ENCODE measurements at places on chromosomes 6 and 20.

DNA sequence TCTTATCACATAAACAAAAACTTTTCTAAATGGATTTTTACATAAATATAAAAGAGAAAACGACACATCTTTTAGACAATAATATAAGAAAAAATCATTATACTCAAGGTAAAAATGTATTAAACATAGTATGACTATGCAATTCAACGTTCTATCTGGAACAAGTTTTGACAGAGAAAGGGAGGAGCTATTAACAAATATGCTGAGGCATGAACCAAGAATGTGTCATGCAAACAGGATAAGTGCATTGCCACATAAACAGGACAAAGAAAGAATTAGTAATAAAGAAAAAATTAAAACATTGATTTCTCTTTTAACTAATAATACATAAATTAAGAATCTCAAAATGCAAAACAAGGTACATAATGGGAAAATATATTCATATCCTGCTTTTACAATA, 1353.4 kb upstream of the GJE1 start:
- no peak for DNase-seq

DNA sequence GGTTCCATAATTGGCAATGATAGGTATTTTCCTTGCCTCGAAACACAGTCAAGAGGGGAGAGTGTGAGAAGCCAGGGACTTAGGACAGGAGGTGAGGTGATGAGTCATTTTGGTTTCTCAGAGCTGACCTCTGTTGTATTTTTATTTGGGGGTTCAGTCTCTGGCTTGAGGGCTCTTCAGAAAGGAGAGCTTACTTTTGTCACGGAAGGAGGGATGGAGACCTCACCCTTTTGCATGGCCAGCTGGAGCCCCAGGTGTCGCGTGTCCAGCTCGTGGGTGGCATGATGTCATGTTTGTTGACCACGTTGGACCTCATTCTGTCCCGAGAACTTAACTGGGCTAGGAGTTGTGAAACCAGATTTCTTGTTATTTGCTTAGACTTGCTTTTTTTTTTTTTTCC, 293.9 kb downstream of the QKI start:
- DNase-seq: no peak

DNA sequence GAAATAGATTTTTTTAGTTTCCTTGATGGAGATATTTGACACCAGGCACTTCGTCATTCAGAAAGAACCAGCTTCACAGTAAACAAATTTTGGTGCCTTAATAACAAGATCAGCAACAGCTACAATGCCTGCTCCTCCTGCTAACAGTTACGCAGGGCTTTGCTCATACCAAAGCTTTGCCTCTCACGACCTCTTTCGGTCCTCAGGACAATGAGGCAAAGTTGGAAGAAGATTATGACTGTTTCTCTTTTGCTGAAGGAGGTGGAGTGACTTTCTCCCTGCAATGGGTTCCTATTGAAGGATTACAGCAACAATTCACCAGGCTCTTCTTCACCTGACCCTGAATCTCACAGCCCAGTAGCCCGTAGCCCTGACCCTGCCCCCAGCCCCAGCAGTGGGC, 440.1 kb downstream of the PREX1 start:
- no peak for DNase-seq

- DNase-seq: peak; percentile 67
Observed at GRCh38 chr6:31651602-31652191, 764 bp downstream of the BAG6 start.

DNA sequence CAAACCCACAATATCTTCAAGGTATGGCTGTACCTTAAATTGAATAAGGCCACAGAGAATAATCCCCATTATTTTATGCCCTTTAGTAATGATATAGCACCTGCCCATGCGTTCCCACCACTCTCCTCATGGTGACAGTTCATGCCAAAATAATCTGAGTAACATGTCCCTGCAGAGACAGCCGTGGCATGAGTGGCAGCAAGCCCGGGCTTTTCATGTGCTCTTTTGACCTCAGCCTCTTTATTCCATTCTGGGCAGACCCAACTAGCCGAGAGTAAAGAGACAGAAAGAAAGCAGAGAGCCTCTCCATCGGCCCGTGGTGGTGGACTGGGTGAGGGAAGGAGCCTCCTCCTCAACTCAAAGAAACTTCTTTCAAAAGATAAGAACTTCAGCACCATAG, 19.9 kb upstream of the POPDC3 start:
- DNase-seq: no peak

DNA sequence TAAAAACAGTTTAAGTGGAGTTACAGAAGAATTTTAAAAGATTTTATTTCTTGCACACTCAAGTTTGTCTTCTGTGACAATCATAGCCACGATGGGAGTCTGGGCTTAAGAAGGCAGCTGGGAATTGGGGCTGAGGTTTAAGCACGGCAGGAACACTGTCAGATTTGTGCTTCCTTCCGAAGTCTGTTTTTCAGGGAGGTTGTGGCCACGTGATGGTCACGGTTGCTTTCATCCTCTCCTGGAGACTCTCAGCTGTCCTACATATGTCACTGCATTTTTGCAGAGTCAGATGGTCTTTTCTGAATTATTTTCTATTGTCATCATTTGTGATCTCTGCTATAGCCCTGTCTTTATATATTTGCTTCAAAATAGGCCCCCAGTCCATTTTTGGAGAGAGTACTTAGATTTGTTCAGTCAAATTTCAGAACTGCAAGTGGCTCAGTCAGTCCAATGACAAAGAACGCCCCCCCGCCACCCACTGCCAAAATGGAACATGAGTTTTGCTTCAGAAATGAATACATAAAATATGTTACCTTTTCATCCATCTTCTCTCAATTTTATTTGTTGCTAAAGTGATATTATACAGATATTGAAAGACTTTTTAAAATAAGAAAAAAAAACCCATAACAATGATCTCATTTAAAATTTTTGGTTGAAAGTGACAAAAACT, 111.8 kb upstream of the ZFP64 start:
- no peak for DNase-seq

- DNase-seq: no peak
Observed at GRCh38 chr6:110334423-110335180, 23.5 kb downstream of the METTL24 start.

GRCh38 chr6:28474441-28475219, 31.3 kb upstream of the ZSCAN23 start:
- DNase-seq: no peak

DNA sequence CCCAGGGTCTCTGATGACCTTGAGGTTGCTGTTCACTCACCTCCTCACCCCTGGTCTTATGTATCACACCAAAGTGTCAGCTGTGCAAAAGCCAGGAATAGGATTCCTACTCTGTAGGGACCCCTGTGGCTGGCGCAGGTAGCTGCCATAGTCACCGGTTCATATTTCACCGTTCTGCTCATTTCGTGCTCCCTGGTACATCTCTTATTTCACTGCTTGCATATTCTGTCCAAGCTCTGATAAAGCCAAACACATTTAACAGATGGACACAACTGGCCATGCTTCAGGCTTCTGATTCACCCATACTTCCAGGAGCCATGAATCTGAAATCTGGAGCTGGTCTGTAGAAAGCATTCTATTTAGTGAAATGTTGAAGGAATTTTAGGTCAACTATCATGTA, 20.5 kb downstream of the SLC22A3 start:
- DNase-seq: no peak

DNA sequence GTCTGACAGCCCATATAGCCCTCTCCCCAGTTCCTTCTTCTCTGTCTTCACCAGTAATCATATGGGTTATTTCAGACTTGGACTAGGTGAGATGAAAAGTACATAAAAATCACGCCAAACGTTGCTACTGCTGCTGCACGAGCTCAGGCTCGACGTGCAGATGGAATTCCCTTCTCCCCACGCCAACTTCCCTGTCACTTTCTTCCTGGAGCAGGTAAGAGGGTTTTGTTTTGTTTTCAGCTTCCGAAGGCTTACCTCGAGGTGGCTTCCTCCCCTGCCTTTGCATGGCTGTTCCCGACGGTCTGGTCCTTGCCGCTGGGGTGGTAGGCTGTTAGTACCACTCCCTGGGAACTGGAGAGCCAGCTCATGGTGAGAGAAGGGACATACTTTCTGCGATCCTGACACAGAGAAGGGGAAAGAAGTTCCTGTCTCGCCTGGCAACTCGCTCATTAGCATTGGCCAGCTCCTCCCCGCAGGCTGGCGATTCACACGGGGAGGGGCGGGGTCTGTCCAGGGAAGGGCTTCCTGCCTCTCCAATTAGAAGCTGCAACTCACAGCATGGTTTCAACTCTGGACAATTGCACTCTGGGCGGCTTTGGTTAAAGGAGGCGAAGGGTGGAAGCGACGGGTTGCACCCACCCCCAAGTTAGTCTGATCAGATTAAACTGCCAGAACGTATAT, at the start of gene ARHGAP18:
Gene ARHGAP18 (minus strand): TSS at position 409 of the 681 bp plus-strand sequence. CDS start 41 bp downstream, at position 368.
- DNase-seq: peak; percentile 86

- no peak for DNase-seq
Observed at GRCh38 chr20:41185013-41185757, 47.8 kb downstream of the PLCG1 start.

DNA sequence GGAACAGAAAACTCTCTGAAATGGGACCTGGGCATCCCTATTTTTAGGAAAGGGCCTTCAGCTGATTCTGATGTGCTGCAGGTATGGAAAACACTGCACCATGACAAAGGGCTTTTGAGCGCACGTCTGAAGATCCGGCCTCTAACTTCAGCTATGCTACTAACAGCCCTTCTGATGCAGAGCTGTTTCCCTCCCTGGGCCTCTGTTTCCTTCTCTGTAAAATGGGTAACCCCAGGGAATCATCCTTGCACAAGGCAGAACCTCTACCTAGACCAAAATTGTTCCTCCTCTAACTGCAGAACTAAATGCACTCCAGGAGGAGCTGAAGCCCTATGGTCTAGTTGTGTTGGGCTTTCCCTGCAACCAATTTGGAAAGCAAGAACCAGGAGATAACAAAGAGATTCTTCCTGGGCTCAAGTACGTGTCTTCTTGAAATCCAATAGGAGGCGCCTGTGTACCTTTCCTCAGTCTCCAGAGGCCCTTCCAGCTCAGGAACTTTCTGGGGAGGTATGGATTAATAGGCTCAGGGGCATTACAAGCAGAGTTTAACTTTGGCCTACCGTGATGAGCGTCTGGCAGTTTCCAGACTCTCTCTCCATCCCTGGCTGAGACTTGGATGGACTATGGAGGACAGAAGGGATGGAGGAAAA, 5.9 kb downstream of the GPX5 start:
- no peak for DNase-seq

DNA sequence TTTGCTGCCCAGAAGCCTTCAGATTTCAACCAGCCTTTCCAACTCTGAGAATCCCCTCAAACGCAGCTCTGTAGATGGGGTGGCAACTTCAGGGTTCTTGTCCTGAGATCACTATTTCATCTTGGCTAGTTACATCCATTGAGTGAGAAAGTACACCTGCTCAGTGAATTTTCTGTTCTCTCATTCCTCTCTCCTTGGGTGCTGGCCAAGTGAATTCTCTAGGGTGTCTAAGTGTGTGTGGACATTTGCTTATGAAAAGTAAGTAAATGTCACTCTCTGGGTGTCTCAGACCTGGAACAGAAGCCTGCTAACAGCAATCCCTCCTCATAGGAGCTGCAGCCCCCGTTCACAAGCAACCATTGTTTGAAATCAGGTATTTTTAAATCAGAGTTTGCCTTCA, 3.8 kb downstream of the RIN2 start:
- DNase-seq: no peak

GRCh38 chr6:104597541-104598050, 262.1 kb downstream of the HACE1 start:
- DNase-seq: no peak

GRCh38 chr20:57393321-57394120, 2.3 kb downstream of the RBM38 start:
- no peak for DNase-seq

- no peak for DNase-seq
Observed at GRCh38 chr20:9027626-9028025, 41.3 kb upstream of the PLCB4 start.

- no peak for DNase-seq
Observed at GRCh38 chr6:132041706-132042105, 90.5 kb upstream of the CCN2 start.

DNA sequence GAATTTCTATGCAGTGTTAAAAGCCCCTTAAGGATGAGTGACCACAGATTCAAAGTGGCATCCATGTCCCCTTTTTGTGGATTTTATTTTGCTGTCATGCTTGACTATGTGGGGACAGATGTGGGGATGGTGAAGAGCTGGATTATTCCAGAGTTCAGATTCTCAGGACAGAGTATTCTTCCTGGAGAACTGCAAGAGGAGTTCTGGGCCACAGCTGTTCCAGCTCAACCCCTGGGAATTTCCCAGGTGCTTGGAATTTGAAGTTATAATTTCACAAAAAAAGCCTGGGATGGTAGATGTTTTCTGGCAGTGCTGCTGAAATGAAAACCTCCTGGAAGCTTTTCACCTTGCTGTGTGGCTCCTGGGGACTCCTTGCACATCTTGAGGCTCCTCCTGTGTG, 671.8 kb upstream of the MARCKS start:
- no peak for DNase-seq

GRCh38 chr20:24808616-24809015, 140.5 kb upstream of the CST7 start:
- no peak for DNase-seq

- no peak for DNase-seq
Observed at GRCh38 chr6:165571721-165572132, 91.3 kb downstream of the PDE10A start.

DNA sequence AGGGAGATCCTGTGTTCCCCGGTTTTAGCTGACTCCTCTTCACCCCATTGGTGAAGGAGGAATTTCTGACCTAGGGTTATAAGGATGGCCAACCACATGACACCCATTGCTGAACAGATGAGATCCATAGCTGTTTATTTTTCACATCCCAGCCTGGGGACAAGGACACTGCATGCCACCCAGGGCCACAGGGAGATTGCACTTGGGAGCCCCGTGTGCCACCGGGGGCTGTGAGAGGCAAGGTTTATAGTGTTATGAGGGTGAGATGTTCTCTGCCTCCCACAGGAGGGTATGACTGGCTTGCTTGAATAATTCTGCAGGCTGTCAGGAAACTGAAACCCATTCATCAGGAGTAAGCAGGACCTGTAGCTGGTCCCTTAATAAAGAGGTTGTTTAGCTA, 14.7 kb upstream of the SLPI start:
- no peak for DNase-seq

- no peak for DNase-seq
Observed at GRCh38 chr20:58783511-58784011, 67.1 kb downstream of the GNAS-AS1 start.

- DNase-seq: peak; percentile 74
Observed at GRCh38 chr20:4195499-4195898, 180.1 kb upstream of the RNF24 start.

DNA sequence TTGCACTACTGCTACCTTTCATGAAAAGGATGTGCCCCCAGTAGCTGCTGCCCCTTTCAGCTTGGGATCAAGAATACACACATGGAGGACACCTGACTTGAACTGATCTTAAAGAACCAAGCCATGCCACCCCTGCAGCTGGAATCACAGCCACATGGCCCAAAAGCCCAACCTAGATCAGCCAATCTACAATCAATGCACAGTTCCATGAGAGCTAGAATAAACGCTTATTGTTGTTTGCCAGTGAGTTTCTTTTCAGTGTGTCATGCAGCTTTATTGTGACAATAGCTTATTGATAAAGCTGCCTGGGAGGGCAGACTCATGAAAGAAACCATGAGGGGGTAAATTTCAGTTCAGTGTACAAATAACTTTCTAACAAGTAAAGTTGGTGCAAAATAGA, 397.7 kb downstream of the PTPRT start:
- DNase-seq: no peak

GRCh38 chr6:42394151-42394550, 57.6 kb downstream of the TRERF1 start:
- no peak for DNase-seq

Measured in WTC11 (cell line).